ENCODE measurements at places on chromosomes 3 and 15.

GRCh38 chr15:80487839-80488390 is 83.7 kb downstream of the ARNT2 start:
- no peak for DNase-seq

DNA sequence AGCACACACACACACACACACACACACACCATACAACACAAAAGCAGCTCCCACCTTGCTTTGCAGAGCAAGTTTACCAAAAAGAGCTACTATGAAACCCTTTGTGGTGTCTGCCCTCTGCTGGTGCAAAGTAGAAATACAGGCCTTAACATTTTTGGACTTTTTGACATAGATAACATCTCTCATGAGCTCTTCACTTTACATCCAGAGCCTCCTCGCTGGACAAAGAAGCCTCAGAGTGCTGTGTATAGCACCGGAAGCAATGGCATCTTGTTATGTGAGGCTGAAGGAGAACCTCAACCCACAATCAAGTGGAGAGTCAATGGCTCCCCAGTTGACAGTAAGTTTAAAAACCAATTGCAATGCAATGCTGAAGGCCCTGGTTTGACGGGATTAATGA is 157.9 kb downstream of the CHL1 start:
- DNase-seq, result no peak

DNA sequence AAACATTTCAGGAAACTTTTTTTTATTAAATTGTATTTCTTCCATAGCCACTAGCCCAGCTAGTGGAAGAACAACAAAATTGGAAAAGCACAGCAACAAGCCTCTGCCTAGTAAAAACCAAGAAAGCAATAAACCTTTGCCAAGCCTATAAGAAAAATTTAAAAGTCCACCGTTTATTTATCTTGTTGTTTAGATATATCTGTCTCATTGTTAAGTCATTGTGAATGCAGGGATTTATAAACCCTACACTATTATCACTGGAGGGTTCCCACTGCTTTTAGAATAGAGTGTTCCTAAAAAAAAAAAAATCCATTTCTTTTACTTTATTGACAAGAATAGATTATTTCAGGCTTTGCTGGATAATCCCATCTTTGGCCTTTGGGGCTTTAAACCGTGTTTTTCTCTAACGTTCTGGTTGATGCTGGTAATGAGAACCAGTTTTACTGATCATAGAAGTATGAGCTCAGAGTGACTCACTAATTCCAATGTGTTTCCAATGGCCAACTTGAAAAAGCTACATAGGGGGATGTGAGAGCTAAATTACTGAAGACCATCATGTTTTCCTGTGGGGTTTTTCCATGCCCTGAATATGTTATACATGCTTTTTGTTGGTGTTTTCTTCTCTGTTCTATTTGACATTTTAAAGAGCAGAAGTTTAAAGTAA is 634.1 kb downstream of the RBMS3 start:
- DNase-seq, result no peak

- DNase-seq, result no peak
Measured at GRCh38 chr15:91408476-91409076, 308.5 kb downstream of the SV2B start.

- DNase-seq, result no peak
Measured at GRCh38 chr15:55942332-55942731, 51.1 kb downstream of the NEDD4 start.

GRCh38 chr3:112560307-112560706 is 1.5 kb downstream of the ATG3 start:
- DNase-seq, result no peak

- no peak for DNase-seq
Measured at GRCh38 chr3:31823184-31823583, 157.9 kb downstream of the OSBPL10 start.

DNA sequence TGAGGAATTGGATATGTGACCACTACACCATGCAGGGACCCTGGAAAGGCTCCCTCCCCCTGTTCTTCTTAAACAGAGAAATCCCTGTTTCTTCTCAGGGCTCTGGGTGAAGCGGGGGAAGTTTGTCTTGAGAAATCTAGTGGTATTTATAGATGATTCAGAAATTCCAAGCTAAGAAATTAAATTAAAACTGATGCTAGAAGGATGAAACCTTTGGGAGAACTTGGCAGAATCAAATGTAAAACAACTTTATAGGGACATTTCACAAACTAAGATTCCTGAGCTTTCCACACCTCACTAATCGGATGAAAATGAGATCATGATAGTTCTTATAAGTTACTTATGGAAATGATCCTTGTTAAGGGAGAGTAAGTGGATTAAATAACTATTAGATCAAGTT is 54.2 kb downstream of the FBXL2 start:
- no peak for DNase-seq

DNA sequence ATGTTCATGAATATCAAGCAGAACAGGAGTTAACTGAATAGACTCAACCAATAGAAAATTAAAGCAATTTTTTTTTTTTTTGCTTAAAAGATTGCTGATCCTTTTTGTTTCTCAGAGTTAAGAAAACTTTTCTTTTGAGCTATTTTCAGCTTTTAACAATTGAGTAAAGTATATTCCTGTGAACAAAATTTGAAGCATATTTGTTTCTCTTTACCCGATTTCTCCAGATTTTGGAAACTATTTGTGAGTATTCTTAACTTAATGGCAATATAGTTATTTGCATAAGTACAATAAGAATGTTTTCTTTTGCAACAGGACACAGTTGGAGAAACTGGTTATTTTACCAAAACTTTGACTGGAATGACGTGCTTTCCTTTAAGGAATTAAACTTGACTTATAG is 53.4 kb upstream of the C15orf39 start:
- no peak for DNase-seq

- DNase-seq, result no peak
Measured at GRCh38 chr3:72594615-72595215, 253.5 kb downstream of the SHQ1 start.

GRCh38 chr3:69240651-69241568 is 118.5 kb upstream of the LMOD3 start:
- DNase-seq, result no peak

GRCh38 chr3:172352786-172353185 is 95.5 kb downstream of the GHSR start:
- no peak for DNase-seq

- no peak for DNase-seq
Measured at GRCh38 chr3:45219694-45220093, 6.4 kb downstream of the TMEM158 start.

GRCh38 chr3:148820361-148821245 is 7.0 kb upstream of the CPB1 start:
- DNase-seq, result no peak

DNA sequence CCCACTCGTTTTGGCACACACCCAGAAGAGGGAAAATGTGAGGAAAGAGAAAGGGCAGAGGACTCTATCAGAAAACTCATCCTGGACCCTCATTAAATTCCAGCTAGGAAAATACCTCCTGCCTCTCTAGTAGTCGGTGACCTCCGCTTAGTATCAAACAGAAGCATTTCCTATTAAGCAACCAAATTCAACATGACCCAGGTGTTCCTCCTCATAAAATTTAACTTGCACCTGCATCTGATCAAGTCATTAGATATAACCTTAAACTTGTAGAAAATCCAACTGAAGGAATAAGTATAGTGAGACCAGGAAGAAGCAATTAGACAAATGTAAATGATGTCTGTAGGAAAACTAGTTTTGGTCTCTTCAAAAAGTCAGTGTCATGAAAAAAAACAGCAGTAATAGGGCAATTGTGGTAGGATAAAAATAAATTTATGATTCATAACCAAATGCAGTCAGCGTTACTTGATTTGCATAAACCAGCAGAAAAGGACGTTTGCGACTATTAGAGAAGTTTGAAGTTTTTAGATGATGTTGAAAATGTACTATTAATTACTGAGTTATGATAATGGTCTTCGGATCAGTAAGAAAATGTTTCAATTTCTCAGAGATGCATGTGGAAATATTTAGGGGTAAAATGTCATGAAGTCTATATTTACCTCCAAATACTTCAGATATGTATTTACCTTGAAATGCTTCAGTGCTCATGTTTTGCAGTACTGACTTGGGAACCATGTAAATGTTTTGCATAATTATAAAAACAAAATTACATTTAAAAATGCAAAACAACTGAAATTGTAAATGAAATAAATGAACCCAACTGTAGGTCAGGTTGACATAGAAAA is 44.6 kb downstream of the LDHAL6B start:
- no peak for DNase-seq

GRCh38 chr3:146160321-146160963 is 542 bp downstream of the PLOD2 start:
- no peak for DNase-seq

- DNase-seq, result no peak
Measured at GRCh38 chr3:150015901-150016300, 45.2 kb upstream of the PFN2 start.

DNA sequence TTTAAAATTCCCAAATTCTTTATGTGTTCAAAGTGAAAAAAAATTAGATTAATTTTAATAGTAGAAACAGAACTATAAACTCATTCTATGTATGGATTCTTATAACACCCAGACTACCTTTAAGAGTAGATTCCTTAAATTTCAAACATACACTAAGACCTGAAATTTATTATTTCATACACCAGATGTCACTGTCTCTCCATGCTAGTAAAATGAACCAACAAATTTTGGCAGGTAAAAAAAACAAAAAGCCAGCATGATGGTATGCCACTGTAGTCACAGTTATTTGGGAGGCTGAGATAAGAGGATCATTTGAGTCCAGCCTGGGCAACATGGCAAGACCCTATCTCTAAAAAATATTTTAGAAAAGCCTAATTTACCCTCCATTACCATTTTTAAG is 461.3 kb upstream of the NAALADL2 start:
- DNase-seq, result no peak

GRCh38 chr3:41845826-41846225 is 116.1 kb downstream of the ULK4 start:
- DNase-seq, result no peak

DNA sequence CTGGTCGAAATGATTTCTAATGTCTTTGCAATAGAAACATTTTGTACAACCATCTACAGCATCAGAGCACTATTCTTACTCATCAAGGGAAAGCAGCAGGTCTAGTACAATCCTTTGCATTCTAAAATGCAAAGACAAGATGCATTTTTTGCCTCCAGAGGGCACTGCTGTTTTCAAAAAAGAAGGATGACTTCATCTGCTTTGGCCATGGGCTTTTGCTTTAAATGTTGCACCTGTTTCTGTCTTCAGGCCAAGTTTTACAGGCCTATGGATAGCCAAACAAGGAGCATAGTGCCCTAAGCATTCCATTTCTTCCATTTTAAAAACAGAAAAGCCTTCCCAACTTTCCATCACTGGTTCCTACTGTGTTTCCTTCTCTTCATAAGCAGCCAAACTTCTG is 3.4 kb downstream of the PARP9 start:
- DNase-seq, result no peak

DNA sequence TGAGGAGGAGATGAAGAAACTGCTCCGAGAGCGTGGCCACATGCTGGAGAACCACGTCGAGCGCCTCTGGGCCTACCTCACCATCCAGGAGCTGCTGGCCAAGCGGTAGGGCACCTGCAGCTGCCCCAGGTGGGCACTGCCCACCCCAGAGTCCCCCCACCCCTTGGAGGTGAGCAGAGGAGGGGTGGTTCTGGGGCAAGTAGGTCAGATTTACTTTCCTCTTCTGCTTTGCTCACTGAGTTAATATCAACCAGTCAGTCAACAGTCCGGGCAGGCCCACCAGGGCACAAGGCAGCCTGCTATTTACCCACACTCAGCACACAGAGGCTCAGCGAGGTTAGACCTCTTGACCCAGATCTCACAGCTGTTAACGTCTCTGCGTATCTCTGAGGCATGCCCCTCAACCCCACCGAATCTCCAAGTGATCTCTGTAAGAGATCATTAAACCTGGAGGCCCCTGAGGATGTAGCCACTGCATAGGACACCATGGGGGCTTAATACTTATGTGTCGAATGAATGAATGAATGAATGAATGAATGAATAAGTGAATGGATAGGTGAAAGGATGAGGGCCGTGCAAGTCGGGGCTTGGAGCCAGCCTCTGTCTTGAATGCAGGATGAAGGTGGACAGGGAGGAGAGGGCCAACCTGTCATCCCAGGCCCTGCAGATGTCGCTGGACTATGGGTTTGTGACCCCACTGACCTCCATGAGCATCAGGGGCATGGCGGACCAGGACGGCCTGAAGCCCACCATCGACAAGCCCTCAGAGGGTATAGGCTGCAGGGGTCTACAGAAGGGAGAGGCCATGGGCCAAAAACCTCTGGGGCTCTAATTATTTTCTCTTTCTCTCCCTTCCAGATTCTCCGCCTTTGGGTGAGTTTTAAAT is 8.0 kb upstream of the ITIH3 start:
- no peak for DNase-seq
